ENCODE measurements at places on chromosomes 5 and 9.

DNA sequence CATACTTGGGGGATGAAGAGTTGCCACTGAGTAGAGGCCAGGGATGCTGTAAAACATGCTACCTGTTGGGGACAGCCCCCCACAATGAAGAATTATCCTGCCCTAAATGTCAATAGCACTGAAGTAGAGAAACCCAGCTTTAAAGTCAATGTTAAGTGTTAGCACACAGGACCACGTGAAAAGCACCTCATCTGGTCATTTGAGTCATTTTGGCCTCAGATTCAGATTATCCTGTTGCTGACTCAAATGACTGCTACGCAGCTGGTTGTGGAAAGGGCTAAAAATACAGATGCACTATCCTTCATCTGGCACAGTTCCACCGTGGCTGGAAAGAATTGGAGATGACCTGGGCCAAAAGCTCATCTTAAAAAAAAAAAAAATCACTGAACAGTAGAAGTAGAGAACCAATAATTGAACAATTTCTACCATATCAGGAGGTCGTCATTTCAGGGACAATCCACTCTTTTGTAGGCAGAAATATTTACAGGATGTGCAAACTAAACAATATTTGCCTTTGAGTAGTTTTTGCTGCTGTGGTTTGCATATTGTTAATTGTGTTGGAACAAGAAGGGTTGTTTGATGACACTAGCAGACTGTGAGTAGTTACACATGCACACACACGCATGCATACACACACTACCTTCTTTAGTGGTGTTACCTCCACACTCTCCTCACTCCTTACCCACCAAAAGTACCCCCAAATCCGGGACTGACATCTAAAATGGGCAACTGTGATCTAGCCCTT, 195.3 kb upstream of the KLF9 start:
- DNase-seq = peak; percentile 72

- no peak for DNase-seq
Observed at GRCh38 chr5:147189109-147189424, 45.8 kb upstream of the STK32A start.

DNA sequence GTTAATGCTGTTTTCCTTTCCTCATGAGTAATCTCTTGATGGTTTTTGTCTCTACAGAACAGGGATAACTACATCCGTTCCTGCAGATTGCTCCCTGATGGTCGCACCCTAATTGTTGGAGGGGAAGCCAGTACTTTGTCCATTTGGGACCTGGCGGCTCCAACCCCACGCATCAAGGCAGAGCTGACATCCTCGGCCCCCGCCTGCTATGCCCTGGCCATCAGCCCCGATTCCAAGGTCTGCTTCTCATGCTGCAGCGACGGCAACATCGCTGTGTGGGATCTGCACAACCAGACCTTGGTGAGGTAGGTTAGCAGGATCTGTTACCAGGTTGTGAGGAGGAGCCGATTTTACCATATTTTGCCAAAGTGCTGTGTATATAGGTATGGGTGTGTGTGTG, 148.2 kb downstream of the TLE4 start:
- no peak for DNase-seq

GRCh38 chr5:123455095-123455494, 31.9 kb upstream of the CEP120 start:
- no peak for DNase-seq

- DNase-seq = no peak
Observed at GRCh38 chr5:59562756-59563389, 330.7 kb downstream of the PDE4D start.

DNA sequence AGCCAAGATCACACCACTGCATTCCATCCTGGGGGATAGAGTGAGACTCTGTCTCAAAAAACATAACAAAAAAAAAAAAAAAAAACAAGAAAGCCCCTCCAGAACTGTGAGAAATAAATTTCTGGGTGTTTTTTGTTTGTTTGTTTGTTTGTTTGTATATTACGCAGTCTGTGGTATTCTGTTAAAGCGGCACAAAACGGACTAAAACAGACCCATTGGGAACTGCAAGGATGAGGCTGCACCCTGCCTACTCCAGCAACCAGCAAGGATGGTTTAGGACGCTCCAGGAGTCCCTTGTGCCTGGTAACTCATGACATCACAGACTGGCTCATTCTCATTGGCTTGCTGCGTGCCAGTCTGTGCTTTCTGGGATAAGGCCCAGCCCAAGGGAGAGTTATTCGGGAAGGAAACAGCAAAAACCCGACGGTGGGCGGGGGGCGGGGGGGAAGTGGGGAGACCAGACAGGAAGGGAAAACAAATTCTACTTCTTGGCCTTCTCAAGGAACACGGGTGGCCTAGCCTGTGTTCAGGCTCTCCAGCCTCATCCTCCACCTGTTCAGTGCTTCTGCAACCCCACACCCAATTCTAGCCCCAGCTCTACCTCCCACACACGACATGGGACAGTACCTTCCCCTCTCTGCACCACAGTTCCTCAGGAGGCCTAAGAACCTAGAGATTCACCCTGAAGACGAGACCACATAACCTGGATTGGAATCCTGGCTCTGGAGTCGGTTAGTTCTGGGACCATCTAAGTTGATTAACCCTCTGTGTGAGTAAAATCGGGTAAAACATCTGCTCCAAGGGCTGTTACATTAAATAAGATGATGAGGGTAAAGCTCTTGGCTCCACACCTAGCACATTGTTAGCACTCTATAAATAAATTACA, 2.8 kb downstream of the CD74 start:
- peak; percentile 83 for DNase-seq

DNA sequence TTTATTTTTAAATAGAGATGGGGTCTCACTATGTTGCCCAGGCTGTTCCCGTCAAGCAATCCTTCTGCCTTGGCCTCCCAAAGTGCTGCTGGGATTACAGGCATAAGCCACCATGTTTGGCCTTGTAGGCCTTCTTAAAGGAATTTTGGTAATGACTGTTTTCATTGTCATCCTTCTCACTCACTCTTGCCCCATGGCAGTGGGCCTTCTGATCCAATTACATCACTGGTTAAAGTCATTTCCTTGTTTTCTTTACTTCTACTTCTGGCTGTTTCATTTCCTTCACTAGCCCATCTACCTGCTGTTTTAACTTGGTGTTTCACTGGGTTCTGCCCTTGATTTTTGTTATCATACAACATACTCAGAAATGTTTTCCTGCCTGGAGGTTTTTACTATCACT, 20.1 kb upstream of the NIM1K start:
- DNase-seq = no peak

DNA sequence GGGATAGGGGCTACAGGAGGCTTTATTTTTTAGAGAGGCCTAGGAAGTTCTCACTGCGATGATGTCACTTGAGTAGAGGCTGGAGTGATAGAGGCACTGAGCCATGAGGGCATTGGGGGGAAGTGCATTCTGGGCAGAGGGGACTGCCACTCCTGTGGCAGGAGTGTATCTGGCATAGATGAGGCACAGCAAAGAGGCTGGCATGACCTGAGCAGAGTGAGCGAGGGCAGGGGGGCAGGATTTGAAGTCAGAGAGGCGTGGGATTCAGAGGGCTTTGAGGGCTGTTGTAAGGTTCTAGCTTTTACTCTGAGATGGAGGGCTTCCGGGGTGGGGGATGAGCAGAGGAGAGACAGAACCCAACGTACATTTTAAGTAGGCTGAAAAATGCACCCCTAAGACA, 91.9 kb upstream of the SH3PXD2B start:
- DNase-seq = no peak

DNA sequence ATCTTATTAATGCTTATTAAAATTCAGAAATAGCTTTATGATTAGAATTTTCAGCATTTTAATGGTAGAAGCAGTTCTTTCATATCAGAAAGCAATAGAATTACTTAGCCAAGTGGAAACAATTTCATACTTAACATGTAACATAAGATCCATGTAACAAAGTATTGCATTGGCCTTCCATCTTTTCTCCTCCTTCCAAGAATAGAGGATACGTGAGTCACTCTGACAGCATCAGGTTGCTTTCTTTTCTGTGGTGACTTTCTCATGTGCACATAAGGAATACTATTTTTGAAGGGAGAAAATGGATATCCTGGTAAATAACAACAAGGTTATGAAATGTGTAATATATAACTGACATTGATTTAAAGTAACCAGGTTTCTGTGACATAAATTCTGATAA, 272.2 kb downstream of the ANXA1 start:
- no peak for DNase-seq

DNA sequence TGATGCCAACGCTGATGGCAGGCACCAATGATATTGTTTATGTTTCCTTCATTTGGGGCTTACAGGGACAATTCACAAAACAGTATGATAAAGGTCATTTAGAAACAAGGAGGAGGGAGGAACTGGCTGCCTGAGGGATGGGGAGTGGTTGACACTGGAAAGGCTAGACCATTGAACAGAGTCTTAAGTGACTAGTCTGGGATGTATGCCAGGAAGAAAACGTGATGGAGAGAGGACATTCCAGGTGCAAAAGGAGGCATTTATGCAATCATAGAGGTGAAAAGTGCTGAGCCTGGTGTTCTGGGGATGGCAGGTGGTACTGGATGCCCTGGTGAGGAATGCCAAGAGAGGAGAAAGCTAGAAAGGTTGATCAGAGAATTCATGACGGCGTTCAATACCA, 153.4 kb downstream of the ZNF462 start:
- no peak for DNase-seq

GRCh38 chr9:86324901-86325300, 29.3 kb downstream of the TUT7 start:
- DNase-seq = no peak

DNA sequence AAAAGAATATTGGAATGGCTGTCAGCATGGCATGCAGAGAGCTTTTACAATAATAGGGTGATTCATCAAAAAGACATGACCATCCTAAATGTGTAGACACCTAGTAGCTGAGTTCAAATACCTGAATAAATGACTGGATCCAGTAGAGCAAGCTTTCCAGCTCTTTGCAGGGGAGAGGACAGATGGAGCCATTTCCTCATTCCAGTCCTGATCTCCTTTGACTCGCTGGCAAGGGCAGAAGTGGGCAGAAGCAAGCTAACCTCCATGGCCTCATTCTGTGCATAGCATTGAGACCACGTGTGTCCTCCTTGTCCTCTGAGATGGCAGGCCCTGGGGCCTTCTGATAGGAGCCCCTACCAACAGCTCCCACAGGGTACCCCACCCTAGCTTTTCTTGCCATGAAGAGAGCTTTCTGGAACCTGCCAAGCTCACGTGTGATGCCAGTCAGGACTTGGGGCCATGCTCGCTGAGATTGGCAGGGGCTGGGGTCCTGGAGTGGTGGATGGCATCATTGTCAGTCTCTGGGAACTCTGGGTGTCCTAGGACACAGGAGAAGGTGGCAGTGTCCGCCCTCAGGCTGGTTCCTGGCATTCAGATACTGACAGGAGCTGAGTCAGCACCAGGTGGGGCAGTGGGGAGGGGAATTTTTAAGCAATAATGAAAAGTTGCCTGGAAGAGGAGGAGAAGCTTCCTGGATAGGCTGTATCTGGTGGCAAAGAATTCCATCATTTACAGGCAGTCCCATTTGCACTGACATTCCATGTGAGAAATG, 33.6 kb downstream of the WWC1 start:
- DNase-seq = no peak

DNA sequence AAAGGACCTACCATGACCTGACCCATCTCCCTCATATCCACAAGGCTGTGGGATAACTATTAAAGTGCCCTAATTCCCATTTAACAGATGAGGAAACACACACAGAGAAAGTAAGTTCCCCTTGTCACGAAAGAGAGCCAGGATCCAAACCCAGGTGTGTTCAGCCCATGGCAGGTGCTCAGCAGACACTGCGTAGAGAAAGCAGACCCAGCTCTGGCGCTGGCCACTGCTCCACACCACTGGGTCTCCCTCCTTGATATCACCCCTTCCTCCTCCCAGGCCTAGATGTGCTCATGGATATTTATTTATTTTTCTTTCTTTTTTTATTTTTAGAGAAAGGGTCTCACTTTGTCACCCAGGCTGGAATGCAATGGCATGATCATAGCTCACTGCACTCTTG, 24.0 kb upstream of the CORO2A start:
- no peak for DNase-seq

DNA sequence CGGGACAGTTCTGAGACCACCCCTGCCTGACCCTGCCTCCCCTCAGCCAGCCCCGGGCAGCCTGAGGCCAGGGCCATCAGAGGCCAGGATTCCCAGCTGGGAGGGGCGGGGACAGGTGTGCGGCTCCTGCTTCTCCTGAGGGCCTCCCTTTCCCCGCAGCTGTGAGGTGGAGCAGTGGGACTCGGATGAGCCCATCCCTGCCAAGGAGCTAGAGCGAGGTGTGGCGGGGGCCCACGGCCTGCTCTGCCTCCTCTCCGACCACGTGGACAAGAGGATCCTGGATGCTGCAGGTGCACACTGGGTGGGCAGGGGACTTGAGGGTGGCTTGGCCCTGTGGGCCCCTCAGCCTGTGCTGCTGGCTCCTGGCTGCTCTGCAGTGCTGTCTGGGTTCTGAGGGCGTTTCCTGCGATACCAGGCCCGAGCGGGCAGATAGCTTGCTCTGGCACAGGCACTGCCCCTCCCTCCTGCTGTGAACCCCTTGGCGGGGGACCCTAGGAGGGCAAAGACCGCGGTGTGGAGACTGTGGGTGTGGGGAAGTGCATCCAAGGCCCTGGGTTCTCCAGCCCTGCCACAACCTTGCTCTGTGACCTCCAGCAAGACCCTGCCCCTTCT, 2.3 kb downstream of the GRHPR start:
- no peak for DNase-seq

DNA sequence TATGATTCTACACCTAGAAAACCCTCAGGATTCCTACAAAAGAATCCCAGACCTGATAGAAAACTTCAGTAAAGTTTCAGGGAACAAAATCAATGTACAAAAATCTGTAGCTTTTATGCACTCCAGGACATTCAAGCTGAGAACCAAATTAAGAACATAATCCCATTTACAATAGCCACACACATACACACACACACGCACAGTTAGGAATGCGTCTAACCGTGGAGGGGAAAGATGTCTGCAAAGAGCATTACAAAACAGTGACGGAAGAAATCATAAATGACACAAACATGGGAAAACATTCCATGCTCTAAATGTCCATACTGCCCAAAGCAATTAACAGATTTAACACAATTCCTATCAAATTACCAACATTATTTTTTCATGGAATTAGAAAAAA, 51.4 kb upstream of the CAST start:
- DNase-seq = no peak

DNA sequence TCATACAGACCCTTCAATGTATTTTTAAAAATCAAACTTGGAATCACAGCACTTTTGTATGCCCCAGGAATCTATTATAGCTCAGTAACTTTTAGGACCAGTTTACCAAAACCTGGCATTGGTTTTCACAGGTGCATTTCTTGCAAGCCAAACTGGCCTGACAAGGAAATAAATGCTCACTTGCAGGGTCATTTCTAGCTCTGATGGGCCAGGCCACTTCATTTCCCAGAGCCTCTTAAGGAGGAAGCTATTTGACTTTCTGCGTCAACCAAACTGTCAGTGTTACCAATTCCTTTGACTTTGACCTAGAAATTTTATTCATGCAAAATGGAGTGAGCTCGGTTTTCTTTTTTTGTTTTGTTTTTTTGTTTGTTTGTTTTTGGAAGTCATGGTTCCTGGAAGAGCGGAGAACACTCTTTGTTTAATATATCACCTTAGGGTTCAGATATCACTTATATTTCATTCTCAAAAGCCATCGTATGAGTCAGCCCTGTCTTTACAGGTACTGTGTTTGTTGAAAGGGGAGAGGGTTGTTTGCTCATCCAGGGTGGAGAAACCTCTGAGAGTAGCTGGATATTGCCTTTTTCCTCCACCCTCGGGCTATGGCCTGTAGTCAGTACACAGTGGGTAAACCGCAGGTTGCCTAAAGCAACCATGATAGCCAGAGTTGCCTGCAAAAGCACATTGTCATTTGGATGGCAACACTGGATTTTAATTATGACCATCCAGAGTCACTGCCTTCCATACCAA, 58.9 kb downstream of the GNA14 start:
- DNase-seq = no peak

GRCh38 chr9:83979812-83980394, at the start of gene HNRNPK:
Gene HNRNPK (minus strand): TSS chr9:83980215. CDS start chr9:83978252, 1,963 bp downstream.
- peak; percentile 100 for DNase-seq

Measured in sciatic nerve (tissue), 2 donors.